ENCODE measurements at places on chromosomes 2 and 18.

- no peak for DNase-seq
Observed at GRCh38 chr18:41134426-41134825, 820.6 kb upstream of the PIK3C3 start.

DNA sequence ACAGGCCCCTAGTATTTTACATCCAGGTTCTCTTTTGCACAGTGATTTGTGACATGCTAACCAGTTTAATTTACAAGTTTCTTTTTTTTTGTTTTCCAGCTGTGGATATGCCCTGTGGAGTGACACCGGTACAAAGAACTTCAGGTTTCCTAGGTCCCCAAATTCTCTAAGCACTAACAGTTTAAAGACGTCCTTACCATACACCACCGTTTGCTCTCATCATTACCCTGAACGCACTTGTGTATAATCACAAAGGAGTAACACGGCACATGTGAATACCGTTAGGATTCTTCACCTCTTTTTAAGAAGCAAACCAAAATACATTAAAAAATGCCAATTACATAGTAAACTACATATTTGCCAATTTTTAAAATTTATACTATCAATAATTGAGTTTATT lies 853 bp downstream of the LANCL1 start:
- no peak for DNase-seq

- no peak for DNase-seq
Observed at GRCh38 chr2:210389856-210390255, 74.9 kb upstream of the MYL1 start.

DNA sequence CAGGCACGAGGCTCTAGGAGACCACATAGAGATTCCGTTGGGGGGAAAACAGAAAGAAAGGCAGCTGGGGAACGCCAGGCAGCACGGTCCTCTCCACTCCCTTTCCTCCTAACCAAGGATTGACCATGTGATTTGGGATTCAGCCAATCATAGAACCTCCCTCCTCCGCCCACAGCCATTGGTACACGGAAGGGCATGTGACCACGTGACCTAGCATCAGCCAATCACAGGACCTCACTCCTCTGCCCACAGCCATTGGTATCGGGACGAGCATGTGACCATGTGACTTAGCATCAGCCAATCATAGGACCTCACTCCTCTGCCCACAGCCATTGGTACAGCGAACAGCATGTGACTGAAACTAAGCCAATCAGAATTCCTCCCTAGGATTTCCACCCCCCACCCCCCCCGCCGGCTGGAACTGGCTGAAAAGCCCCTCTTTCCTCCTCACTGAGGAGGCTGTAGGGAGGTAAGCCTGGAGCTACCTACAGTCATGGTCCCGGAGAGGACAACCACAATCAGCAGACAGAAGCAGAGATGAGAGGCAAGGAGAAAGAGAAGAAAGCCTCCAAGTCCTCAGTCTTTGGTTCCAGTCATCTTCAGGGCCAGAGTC lies 7.6 kb downstream of the SERPINE2 start:
- DNase-seq: peak; percentile 25

- DNase-seq: peak; percentile 77
Observed at GRCh38 chr18:54852780-54853675, 24.8 kb downstream of the RAB27B start.

DNA sequence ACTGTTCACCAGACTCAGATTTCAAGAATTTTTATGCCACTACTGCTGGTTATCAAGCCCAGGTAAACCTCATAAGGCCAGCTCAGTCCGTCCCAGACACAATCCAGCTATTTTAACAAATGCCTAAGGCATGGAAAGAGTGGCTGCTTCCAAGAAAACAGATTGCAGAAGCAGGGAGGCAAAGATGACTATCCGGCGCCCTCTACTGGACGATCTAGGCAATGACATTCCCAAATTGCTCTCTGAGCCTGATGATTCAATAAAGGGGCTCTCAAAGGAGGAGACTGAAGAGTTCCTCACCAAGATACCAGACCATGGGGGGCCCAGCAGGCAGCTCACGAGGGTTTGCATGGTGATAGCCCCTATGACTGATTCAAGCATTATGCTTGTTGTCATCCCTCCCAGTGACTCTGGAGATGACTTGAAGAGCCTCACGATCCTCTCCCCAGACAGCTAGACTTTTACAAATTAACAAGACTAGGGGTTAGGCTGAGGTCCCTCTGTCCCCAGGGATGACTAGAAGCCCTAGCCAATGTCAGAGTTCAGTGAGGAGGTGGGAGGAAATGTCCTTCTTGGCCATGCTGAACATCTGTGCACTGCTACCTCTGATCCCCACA lies 25.0 kb downstream of the SERPINB8 start:
- DNase-seq: peak; percentile 59

- DNase-seq: no peak
Observed at GRCh38 chr18:35174093-35174731, 66.6 kb upstream of the ZNF397 start.

DNA sequence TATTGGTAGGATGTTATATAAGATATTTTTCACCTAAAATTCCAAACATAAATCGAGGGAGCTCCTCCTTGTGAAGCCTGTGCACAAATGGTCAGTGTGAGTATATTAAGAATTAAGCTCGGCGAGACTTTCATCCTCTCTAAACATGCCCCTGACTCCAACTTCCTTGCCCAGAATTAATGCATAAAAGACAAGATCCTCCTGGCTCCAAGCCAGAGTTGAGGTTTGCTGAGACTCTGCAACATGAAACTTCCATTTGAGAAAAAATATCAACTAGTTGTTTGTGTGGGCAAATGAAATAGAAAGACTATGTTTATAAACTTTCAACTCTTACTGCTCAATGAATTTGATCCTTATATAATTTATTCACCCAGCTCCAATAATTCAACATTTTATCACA lies 68.1 kb downstream of the CCDC178 start:
- peak; percentile 3 for DNase-seq

DNA sequence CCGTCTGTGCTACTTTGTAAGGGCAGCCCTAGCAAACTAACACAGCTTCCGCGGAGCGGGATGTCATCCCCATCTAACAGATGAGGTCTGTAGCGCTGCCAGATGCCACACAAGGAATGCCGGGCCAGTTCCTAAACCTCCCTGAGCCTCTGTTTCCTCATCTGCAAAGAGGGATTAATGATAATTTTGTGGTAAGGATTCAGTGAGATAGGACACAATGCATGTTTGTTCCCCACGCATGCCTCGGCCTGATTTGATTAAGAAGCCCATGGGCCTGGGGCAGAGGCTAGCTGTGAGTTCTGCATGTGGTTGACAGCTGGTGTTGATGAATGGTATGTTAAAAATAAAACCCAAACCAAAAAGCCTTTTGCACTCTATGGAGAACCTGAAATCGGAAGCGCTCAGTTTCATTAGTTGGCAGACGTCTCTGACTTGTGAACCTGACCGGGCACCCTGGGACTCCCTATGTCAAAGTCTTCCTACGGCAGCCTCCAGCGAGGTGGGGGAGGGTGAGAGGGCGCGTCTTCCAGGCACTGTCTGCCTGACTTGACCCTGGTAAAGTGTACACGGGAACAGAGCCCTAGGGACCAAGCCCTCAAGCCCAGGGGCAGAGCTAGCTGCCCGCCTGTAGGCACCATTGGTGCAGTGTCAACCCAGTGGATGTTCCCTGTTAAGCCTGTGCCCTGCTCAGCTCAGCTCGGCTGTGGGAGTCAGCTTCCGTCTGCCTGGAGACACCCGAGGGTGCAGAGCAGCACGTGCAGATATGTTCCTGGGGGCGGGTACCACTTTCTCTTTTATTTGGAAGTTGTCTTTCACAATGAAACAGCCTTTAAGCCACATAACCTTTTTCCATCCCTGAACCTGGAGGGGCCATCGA lies 14.8 kb upstream of the INHBB start:
- no peak for DNase-seq

DNA sequence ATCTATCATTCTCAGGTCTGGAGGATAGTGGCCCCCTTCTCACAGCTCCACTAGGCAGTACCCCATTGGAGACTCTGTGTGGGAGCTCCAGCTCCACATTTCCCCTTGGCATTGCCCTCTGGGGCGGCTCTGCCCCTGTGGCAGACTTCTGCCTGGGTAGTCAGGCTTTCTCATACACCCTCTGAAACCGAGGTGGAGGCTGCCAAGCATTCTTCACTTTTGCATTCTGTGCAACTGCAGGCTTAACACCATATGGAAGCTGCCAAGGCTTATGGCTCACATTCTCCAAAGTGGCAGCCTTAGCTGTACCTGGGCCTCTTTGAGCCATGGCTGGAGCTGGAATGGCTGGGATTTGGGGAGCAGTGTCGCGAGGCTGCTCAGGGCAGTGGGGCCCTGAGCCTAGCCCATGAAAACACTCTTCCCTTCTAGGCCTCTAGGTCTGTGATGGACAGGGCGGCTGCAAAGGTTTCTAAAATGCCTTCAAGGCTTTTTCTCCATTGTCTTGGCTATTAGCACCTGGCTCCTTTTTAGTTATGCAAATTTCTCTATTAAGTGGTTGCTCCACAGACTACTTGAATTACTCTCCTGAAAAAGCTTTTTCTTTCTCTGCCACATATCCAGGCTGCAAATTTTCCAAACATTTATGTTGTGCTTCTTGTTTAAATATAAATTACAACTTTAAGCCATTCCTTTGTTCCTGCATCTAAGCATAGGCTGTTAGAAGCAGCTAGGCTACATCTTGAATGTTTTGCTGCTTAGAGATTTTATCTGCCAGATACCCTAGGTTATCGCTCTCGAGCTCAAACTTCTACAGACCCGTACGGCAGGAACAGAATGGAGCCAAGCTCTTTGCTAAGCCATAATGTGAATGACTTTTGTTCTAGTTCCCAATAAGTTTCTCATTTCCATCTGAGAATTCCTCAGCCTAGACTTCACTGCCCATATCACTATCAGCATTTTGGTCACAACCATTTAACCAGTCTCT lies 206.5 kb downstream of the CPS1 start:
- DNase-seq: no peak

DNA sequence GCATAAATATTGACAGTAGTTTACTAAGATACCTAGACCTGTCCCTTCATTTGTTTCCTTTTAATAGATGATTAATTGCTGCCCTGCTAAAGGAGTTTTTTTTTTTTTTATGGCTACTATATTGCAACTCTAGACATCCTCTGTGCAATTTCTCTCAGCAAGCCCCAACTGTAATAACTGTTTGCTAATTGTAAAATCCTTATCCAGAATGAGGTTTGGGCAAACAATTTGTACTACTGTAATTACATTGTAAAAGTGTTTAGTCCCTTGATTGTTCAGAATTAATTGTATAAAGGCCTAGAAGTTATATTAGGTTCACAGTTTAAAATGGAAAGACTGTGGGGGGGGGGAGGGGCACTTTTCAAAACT lies 3.7 kb upstream of the MEIS1 start:
- no peak for DNase-seq

GRCh38 chr18:55326134-55326533 lies 261.9 kb downstream of the TCF4 start:
- no peak for DNase-seq

- DNase-seq: no peak
Observed at GRCh38 chr2:10814571-10815331, 2.2 kb upstream of the PDIA6 start.

DNA sequence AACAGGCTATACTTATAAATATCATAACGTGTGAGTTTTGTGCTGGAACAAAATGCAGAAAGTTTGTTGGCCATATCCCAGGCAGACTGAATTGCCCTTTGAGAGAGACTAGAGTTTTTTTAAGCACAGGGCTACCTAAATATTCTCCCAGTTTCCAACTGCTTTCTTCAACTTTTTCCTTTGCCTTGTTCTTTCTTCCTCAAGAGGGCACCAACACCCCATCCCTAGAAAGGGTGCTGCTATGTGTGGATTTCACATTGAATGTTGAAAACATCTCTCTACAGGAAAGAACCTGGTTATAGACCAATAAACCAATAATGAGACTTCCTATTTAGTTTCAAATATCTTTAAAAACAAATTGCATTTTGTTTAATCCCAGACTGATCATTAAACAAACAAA lies 87.9 kb downstream of the ICOS start:
- peak; percentile 45 for DNase-seq

- DNase-seq: no peak
Observed at GRCh38 chr2:176388861-176389260, 119.6 kb downstream of the MTX2 start.

- DNase-seq: no peak
Observed at GRCh38 chr18:65133610-65134009, 617.2 kb upstream of the CDH7 start.

GRCh38 chr18:59345556-59345955 lies 13.5 kb downstream of the LMAN1 start:
- no peak for DNase-seq

- no peak for DNase-seq
Observed at GRCh38 chr18:31574359-31574758, 17.3 kb upstream of the TTR start.

- no peak for DNase-seq
Observed at GRCh38 chr2:3751806-3752205, 48.4 kb downstream of the DCDC2C start.

- DNase-seq: no peak
Observed at GRCh38 chr18:49625021-49625691, 63.3 kb downstream of the LIPG start.

- DNase-seq: no peak
Observed at GRCh38 chr2:238851026-238851425, 3.1 kb downstream of the TWIST2 start.

- DNase-seq: no peak
Observed at GRCh38 chr2:226531061-226531810, 268.4 kb downstream of the IRS1 start.

DNA sequence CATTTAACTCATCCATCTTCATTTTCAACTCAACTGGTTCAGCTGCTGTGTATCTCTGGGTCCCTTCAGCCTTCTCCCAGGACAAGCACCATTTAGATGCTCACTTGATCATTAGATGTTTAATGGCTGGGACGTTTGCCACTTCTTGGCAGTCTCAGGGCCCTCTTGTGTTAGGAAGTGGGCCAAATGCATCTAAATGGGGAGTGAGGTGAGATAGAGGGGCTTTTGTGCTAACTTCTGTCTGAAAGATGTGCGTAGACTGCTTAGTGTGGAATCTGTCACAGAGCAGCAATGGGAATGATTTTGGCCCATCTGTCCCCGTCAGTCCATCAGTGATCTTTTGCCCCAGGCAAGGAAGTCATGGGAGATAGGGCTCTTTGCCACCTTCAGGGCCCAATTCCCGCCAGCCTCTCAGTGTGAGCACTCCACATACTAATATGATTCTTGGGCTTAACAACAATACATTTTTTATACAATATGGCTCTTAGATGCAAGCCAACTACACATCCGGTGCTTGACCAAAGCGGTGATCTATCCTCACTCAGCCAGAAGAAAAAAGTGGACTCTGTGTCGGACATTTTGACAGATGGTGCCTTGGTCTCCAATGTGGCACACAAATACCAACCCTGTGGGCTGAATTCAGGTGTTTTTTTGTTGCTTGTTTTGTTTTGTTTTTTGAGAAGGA lies 95.7 kb upstream of the EPC2 start:
- DNase-seq: no peak

GRCh38 chr2:135212757-135213156 lies 160.7 kb downstream of the RAB3GAP1 start:
- no peak for DNase-seq

GRCh38 chr2:240997141-240997855 lies 1.1 kb upstream of the SNED1 start:
- DNase-seq: no peak

DNA sequence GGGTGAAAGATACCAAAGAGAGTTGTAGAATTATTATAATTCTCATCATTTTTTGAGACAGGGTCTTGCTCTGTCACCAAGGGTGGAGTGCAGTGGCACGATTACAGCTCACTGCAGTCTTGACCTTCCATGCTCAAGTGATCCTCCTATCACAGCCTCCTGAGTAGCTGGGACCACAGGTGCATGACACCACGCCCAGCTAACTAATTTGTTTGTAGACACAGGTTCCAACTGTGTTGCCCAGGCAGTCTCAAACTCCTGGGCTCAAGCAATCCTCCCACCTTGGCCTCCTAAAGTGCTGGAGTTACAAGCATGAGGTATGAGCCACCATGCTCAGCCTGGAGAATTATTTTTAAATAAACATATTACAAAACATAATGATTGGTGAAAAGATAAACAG lies 92.8 kb upstream of the MSH6 start:
- no peak for DNase-seq

All from HT1080 (cell line).